Activated naive CD4-positive, alpha-beta T cell treated with anti-CD3 and anti-CD28 coated beads, Interleukin-2, amount 50 U/mL, for 72 hours (primary cell): ENCODE measurements at places on chromosomes 12 and 14.

GRCh38 chr12:52667931-52668330, 12.3 kb downstream of the KRT1 start:
- no peak for DNase-seq

DNA sequence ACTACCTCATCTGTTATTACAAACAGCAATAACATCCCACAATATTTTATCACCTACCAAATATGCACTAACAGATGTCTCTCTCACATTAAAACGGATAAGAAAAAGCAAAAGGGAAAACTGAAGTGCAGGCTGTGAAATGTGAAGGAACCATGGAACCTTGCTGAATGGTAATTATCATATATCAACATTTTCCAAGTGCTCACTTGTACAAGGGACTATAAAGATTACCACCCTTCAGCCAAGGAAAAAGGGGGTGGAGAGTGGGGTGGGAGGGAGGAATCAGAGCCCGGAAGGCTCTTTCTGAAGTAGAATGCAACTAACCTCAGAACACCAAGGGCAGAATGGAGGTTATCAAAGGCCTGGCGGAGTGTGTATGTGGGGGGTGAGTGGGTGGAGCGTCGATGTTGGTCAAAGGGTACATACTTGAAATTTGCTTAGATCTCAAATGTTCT, 1.2 kb downstream of the SNX6 start:
- no peak for DNase-seq

- no peak for DNase-seq
Observed at GRCh38 chr12:124779161-124780141, 84.2 kb downstream of the SCARB1 start.

GRCh38 chr12:4275016-4275869, 1.7 kb downstream of the CCND2 start:
- no peak for DNase-seq

GRCh38 chr12:29783773-29784666, at the start of gene TMTC1:
Gene TMTC1 (minus strand): TSS chr12:29783942. CDS start chr12:29783751, 191 bp downstream.
- DNase-seq = no peak

DNA sequence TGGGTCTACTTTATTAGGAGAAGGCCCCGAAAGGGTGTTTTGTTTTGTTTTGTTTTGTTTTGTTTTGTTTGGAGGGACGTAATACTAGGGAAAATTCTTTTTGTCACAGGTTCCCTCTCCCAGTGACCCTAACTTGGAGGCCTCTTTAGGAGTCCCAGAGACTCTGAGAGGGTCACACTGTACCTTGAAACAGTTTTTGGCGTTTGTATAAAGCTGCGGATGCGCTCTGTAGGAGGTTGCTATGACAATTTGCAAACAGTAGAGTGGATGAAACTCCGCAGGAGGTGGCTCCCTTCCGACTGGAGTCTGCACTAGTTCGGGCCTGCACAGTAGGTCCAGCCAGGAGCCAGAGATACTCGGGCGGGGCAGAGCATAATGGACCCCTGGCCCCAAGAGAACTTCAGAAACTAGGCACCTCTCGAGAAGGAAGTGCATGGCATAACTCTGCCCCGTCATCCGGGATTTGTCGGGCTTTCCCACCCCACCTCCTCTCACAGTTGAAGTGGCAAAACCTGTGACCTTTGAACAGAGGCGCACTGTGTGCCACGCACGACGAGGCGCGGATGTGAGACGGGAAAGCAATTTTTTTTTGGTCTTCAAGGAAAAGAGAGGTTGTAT, 1.3 kb upstream of the DYRK2 start:
- DNase-seq = no peak

- no peak for DNase-seq
Observed at GRCh38 chr12:51631591-51631990, 40.6 kb downstream of the SCN8A start.

GRCh38 chr12:79408689-79409088, 282.1 kb downstream of the PAWR start:
- no peak for DNase-seq

DNA sequence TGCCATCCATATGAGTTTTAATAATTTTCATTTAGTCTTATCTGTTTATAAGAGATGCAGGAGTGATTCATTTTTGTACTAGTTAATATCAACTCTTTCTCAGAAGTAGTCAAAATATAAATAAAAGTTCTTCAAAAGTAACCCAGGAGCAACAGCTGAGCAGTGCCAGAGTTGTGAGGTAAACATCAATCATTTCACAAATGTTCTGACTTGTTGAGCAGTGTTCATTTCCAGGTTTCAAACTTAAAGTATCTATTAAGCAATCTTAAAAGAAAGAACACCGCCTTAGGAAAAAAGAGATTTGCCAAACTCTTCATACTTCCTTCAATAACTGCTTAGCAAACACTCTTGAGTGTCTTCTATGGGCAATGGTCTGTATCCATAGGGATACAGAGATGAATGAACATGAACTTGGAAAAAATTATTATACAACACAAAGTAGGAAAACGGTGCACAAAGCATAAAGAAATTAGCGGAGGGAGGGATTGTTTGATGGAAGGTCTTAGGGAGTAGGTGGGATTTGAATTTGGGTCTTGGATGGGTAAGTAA, 41.9 kb upstream of the POC1B start:
- DNase-seq = no peak

DNA sequence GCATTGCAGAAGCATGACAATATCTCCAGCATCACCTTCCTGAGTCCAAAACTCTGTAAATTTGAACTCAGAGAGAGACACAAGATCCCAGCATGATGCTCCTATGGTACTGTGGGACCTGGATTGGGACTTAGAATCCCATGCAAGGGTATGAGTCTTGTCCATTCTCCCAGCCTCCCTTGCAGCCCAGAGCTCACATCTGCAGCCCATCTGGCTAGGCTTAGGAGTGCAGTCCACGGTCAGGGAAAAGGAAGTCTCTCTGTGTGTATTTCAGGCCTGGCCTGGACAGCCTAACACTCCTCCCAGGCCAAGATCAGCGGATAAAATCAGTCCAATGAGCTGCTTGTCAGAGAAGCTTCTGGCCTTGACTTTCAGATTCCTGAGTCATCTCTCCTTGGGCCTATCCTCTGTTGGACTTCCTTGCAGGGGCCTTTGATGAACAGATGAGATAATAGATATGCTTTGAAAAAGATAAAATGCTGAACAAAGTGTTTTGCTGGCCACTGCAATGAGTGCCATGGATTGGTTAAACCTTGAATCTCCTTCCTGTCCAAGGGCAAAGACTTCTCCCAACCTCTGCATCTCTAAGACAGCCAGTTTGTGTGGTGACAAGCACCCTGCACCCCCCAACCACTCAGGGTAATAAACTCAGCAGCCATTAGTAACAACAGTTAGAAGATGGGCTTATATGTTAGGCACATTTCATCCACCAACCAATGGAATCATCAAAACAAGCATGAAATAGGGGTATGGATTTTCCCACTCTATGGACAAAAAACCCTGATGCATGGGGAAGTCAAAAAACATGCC, 412.8 kb upstream of the TBX3 start:
- DNase-seq = no peak

GRCh38 chr12:115697340-115697739, 580.2 kb downstream of the MED13L start:
- DNase-seq = no peak

GRCh38 chr12:8572507-8572906, 31.8 kb upstream of the CLEC4E start:
- no peak for DNase-seq

GRCh38 chr12:5140190-5140589, 96.5 kb downstream of the KCNA5 start:
- DNase-seq = no peak

DNA sequence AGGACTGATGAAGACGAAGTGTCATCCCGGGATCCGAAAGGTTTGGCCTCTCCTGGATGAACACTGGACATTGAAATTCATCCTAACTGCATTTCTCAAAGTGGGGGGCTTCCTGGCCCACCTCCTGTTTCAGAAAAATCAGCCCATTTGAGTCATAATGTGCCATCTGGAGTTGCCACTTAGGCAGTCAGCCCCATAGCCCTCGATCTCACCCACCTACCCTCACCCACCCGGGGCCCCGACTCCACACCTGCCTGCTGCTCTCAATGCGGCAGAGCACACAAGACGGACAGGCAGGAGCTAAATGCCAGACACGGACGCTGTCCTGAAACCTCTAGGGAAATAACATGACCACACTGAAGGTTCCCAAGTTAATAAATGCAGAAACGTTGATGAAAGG, 12.6 kb downstream of the DLK1 start:
- DNase-seq = no peak

GRCh38 chr14:81567302-81567701, 33.6 kb upstream of the SEL1L start:
- no peak for DNase-seq

DNA sequence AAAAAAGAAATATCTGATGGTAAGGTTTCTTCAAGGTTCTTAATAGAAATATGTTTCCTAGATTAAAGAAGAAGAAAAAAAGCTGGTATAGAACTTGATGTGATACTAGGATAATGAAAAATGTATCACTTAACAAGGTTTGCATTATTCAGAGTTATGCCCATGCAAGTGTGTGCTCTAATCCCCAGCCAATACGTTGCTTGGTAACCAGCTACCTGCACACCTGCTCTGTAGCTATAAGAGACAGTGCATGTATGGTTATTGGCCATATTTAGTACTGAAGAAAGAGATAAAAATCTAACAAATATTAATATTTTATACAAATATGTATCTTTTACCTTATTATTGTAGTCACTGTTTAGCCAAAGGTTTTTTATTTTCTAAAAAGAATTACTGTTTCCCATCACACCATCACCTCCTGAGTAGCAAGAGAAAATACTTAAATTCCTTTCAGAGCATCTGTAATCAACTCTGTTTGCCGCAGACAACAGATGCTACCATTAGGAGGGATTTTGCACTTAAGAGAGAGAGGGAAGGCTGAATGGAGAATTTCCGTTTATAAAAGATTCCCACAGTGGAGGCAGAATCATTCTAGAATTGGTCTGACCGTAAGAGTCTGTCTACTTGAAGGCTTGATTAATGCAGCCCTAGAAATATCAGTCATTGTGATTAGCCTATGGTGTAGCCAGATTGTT, 115.6 kb downstream of the NEDD1 start:
- DNase-seq = no peak

DNA sequence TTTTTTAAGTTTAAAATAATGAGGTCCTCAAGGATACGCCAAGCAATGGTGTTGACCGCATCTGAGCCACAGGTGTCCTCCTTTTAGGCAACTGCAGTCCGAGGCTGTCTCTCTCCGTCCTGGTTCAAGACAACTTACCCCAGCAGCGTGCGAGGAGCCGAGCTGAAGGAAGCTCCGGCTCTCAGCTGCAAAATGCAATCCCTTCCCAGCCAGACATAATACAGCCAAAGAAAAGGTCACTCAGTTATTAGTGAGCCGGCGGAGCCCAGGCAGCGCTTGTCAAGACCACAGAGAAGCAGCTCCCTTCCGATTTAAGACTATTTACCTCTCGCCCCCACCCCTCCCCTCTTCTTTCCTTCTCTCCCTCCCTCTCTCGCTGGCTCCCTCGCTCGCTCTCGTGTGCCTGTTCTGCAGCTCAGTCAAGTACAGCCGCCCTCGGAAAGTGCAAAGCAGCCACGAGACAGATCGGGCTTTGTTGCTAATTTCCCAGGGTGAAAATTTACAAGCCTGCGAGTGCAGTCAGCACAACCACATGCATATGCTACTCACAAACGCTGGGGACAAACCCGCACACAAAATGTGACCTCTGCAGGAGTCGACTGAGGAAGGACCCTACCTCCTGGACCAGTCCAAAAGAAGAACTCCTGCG, 363 bp upstream of the LMO3 start:
- no peak for DNase-seq

- no peak for DNase-seq
Observed at GRCh38 chr14:98742001-98742400, 530.0 kb downstream of the BCL11B start.

- DNase-seq = no peak
Observed at GRCh38 chr14:36226164-36226563, 49.6 kb upstream of the PTCSC3 start.

GRCh38 chr12:103930787-103931735, 851 bp downstream of the HSP90B1 start:
- DNase-seq = peak; percentile 60

- DNase-seq = no peak
Observed at GRCh38 chr12:70449074-70449752, 83.1 kb downstream of the KCNMB4 start.

- no peak for DNase-seq
Observed at GRCh38 chr12:53201177-53201541, 5.9 kb downstream of the ITGB7 start.

DNA sequence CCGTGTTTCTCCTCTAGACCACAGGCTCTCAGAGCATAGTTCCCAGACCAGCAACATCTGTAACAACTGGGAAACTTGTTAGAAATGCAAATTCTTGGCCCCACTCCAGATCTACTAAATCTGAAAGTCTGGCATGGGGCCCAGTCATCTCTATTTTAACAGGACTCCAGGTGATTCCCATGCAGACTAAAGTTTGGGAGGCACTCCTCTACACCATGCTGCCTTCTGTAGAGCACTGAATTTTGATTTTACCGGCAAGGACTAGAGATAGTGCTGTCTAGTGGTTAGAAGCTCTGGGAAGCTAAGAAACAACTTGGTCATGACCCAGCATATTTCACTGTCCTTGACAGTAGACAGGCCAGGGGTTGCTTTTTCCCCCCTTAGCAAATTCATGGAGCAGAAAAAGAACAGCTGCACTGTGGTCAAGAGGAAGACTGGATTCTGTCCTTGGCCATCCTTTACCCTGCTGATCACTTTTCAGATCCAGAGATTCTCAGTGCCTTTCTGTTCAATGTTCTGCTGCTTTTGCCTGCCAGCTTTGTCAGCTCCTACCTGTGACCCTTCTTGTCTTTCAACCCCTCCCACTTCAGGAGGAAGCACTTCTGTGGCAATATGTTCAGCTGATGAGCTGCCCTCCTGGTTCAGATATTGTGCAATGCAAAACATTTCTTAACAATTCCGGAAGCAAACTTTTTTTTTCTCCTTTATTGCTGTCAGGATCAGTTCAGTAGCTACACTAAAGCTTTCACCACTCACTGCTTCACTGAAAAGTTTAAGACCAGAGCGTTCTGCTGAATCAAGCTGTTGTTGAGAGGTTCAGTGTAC, 133.8 kb upstream of the NUDT4 start:
- no peak for DNase-seq
